ENCODE measurements at places on chromosomes 11 and 22.
A peak's percentile ranks its signal among the peaks of the same experiment; 100 is the strongest.

GRCh38 chr11:26676641-26677040, 45.2 kb downstream of the SLC5A12 start:
- DNase-seq: no peak

DNA sequence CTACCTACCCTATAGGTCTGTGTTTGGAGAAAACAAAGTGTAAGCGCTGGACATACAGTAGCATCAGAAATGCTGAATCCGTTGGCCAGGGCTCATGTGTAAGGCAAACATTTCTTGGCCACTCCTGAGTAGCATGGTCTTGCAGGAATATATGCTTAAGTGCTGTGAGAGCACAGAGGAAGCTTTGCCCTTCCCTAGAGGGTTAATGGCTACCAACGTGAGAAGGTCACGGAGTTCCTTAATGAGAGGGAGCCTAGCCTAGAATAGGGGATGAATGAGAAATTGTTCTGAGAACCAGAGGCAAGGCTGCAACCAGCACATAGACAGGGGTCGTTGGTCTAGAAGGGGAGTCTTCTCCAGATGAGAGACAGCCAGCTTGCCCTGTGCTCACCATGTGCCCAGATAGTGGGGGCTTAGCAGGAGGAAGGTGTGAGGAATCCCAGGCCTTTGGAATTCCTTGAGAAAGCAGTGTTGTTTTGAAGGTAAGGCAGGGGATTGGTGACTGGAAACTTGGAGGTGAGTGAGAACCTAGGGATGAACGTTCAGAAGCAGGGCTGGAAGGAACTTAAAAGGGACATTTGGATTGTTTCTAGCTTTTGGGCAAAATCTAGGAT, 29.5 kb downstream of the RCOR2 start:
- peak; percentile 29 for DNase-seq

- DNase-seq: peak; percentile 66
Observed at GRCh38 chr11:120229451-120230424, 10.2 kb upstream of the POU2F3 start.

GRCh38 chr11:134554861-134555260, 142.8 kb upstream of the B3GAT1 start:
- DNase-seq: no peak

DNA sequence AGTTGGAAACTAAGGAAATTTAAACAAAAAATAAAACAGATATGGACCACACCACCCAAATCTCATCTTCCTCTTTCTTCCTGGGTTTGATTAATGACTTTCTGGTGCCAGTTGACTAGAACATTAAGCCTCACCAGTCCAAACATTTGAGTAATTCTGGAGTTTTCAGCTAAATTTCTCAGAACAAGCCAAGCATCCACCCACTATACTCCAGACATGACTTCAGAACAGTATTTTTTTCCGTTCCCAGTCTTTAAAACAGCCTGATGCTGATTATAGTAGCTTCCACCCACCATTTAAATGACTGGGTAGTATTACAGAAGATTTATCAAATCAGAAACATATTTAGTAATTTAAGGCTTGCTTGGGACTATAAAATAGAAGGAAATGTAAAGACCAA, 230.9 kb upstream of the UBASH3B start:
- DNase-seq: no peak

DNA sequence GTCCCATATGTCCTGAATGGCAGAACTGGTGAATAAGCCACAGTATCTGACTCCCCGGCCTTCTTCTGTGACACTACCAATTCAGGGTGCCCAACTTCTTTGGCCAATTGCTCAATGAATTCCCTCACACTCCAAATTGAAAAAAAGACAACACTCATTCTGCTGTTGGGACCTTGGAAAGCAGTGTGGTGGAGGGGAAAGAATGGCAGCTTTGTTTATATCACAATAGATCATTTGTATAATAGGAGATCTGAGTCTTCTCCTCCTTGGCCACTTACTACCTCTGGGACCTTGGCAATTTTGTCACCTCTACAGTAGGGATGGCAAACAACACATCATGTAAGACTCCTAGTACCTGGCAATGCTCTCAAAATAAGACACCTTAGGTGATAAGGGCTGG, 64.6 kb downstream of the OPCML start:
- no peak for DNase-seq

- DNase-seq: peak; percentile 83
Observed at GRCh38 chr22:38700270-38700788, 414 bp downstream of the JOSD1 start.

GRCh38 chr11:95680169-95680929, 109.2 kb downstream of the FAM76B start:
- no peak for DNase-seq

- peak; percentile 87 for DNase-seq
Observed at GRCh38 chr22:41966607-41967240, 2.5 kb upstream of the SEPTIN3 start.

- no peak for DNase-seq
Observed at GRCh38 chr11:3962406-3962840, 107.0 kb downstream of the STIM1 start.

- DNase-seq: no peak
Observed at GRCh38 chr22:36056980-36057379, 28.4 kb upstream of the RBFOX2 start.

GRCh38 chr22:46229701-46230100, 20.4 kb downstream of the CDPF1 start:
- no peak for DNase-seq
